ENCODE measurements at places on chromosomes 3 and 15.

DNA sequence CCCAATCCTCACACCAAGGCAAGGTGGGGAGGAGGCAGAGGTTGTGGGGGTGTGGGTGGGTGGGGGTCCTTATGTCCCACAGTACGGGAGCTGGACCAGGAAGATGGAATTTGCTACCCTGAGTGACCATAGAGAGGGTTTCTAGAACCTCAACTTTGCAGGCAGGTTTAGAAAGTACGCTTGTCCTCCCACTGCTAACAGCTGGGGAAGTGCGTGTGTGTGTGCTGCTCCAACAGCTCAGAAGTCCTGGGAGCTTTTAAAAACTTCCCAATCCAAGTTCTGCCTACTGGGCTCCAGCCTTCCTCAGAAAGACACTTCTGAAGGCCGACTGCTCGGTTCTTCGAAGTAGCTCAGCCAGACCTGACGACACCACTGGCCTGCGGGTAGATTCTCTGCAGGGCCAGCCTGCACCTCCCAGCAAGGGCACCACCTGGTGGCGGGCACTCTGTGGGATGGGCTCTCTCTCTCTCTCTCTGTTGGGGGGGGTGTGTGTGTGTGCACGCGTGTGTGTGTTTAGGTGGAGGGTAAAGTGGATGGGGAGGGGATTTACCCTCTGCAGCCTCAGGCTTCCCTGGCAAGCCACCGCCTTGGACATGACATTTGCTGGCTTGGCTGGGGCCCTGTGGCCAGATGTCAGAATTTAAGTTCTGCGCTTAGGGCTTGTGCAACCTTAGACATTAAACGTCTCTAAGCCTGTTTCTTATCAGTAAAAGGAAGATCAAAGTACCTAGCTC is 15.6 kb downstream of the TMEM158 start:
- DNase-seq, result peak; percentile 82

GRCh38 chr3:134663721-134664456 is 13.1 kb upstream of the KY start:
- DNase-seq, result no peak

DNA sequence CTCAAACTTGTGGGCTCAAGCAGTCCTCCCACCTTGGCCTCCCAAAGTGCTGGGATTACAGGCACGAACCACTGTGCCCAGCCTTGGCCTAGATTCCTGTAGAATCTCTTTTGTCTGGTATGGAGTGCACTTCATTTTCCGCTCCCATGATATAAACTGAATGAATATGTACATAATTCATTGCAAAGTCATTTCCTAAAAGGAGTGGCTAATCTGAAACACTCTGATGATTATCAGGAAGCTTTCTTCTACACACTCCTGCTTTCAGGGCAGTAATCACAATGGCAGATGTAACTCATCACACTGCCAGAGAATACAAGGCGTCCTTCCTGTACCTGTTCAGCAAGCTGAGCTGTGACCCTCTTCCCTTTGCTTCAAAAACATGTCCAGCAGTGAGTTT is 28.6 kb downstream of the RLBP1 start:
- no peak for DNase-seq

DNA sequence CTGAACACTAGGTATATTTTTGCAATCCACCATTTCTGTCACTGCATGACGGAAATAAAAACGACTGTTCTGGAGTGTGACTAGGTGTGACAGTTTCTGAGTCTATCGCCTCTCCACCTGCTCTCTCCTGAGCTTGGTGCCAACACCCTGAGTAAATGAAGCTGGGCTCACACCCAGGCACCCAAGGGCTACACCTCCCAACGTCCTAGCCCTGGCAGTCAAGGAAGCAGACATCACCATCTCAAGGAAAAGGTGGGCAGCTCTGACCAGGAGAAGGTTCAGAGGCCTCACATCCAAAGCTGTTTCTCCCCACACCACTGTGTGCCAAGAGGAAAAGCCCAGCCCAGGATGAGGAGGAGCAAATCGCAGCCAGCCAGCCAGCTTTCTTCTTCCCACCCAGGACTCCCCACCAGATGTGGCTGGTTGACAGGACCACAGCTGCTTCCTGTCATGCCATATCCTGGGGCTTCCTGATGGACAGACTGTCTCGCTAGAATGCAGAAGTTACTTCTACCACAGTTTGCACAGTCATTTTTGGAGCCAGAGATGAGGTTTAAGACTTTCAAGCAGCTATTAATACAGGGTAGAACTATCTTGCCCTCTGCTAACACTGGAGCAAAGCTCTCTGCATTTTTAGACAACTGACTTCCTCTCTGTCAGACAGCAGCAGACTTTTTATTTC is 3.3 kb downstream of the SCAMP2 start:
- DNase-seq, result peak; percentile 57

GRCh38 chr3:130811557-130811956 is 64.9 kb upstream of the PIK3R4 start:
- DNase-seq, result no peak
